ENCODE measurements at places on chromosomes 16 and 17.

DNA sequence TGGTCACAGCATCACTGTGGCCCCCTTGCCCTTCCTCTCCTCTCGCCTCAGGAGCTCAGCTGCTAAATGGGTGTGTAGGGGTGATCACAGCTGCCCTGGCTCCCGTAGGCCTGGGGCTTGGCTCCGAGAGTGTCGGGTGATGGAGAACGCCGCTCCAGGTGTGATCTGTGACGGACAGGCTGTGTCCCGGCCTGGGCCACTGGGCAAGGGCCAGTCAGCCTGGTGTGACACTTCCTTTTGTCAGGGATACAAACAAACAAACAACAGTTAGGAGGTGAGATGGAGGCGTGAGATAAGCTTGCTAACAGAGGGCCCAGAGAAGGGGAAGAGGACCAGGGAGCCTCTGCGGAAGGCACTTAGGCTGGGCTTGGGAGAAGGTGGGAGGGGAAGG is 2.0 kb downstream of the ADGRG1 start:
- ATAC-seq, result no peak

DNA sequence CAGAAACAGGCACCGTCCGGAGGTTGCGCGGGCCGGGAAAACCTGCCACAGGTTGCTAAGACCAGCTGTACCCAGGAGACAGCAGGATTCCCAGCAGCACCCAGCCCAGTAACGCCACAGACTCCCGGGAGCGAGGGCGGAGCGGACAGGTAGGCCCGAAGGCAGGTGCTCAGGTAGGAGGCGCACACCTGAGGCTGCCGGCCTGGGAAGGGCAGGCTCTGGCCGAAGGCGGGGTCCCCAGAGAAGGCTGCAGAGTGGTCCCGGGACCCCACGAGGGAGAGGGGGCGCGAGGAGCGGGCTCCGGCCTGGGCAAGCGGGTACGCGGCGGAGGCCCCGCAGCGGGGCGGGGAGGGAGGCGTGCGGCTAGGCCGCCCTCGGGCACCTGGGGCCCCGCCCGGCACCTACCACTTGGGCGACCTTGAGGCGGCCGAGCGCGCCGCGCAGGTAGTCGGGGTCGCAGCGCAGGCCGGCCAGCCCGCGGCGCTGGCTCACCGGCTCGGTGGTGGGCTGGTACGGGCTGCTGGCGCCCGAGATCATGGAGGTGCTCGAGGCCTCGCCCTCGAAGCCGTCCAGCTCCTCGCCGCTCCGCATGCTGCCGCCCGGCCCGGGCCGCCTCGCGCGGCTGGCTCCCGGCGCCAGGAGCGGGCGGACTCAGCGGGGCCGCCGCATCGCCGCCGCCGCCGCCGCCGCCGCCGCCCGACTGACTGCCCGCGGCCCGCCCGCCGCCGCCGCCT is 441 bp downstream of the CMTM4 start:
- peak; percentile 63 for ATAC-seq

GRCh38 chr16:81466356-81466980 is 21.9 kb downstream of the CMIP start:
- ATAC-seq, result no peak

GRCh38 chr17:59786536-59787319 is 79.3 kb downstream of the VMP1 start:
- peak; percentile 98 for ATAC-seq

DNA sequence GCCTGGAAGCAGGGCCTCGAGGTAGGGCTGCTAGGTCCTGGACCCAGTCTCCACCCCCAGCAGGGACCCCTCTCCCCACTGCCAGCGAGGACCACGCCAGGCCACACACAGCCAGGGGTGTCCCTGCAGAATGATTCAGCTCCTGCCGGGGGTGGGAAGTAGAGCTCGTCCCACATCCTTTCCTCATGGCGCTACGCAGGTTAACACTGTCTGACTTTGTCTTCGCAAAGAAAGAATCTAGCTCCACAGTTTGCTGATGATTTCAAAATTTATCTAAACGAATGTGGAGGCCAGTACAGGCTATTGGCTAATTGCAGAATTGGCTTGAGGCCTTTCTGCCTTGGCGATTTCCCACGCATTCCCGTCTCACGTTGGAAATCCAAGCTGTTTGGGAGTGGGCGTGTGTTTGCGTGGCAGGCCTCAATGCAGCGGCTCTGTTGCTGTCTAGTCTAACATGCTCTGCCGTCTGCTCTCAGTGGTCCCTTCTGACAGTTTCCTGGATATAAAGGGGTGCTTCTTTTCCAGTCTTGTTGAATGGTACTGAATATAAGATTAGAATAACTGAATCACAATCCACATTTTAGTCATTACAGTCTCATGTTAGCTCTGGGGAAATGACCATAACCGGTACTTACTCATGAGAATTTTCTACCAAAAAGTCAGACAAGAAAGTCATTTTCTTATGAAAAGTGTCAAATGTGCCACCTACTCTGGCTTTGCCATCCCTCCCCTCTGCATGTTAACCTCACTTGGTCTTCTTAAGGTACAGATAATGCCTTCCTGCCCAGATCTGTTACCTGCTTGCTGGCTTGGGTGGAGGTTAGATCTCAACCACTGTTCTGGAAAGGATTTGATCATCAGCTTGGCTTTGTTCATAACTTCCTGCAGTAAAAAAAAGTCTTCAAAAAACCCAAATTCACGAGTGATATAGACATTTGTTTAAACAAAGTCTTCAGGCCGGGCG is 252.4 kb downstream of the NTN1 start:
- no peak for ATAC-seq

DNA sequence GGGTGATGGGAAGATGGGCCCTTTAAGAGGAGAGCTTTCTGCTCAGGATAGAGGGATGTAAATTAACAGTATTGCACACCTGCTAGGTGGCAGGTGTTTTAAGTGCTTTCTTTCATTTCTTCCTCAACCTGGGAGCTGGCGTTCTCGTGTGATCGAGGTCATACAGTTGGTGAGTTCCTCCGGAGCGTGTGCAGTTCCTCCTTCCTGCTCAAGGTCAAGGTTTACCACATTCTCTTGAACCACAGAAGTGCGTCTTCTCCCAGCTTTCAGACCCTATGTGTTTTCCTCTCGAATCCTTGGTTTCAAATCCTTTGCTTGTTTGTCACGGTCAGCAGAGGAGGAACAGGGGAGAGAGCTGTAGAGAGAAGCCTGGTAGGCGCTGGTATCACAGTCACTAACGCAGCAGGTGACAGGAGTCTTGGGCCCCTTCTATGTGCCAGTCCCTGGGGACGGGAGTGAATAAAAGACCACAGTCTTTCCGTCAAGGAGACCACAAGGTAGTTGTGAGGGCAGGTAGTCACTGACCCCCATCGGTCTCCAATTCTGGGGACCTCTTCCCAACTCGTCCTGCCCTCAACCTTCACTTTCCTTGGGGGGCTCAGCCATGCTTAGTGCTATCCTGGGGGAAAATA is 791 bp downstream of the DNAI2 start:
- peak; percentile 52 for ATAC-seq

- ATAC-seq, result no peak
Measured at GRCh38 chr16:89192956-89193575, 7.3 kb downstream of the SLC22A31 start.

GRCh38 chr16:72473631-72474030 is 301.7 kb upstream of the PMFBP1 start:
- no peak for ATAC-seq

- ATAC-seq, result no peak
Measured at GRCh38 chr16:27717726-27718125, 167.8 kb downstream of the KATNIP start.

GRCh38 chr17:72501404-72502370 is 380.9 kb downstream of the SOX9 start:
- ATAC-seq, result no peak

GRCh38 chr16:58556678-58557077 is 41.4 kb downstream of the SETD6 start:
- ATAC-seq, result no peak

DNA sequence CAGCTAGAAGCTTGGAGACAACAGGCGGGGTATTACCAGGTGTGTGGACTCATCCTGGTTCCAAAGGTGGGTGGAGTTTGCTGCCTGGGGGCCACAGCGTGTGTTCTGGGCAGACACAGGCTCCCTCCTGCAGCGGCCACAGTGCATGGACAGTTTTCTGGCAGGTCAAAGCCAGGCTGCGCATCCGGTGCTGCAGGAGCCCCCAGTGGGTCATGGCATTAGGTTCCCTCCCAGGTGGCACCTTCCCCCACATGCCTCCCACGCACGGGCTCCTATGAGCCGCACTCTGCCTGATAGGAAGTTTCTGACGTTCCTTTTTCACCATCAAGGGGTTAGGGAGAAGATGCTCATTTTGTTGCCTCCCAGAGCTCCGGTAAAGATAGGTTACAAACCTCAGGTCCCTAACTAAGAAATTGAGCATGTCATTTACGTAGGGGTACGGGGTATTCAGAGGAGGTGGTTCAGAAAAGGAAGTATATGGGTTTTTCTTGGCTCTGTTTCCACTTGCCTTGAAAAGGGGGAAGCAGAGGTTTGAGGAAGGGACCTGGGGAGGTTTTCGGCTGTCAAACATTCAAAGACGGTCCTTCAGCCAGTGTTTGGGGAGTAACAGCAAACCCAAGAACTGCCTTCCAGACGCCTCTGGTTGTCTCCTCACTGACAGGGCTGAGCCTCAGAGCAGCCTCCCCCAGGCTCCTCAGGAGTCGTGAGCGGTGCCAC is 32.7 kb upstream of the NAT9 start:
- ATAC-seq, result no peak

- ATAC-seq, result no peak
Measured at GRCh38 chr16:81657781-81658180, 121.3 kb upstream of the PLCG2 start.

- ATAC-seq, result peak; percentile 49
Measured at GRCh38 chr17:7323731-7324437, 5.3 kb downstream of the NEURL4 start.

GRCh38 chr16:67184453-67184994 is 761 bp upstream of the MATCAP1 start:
- peak; percentile 1 for ATAC-seq

GRCh38 chr16:78506367-78507193 is 407.1 kb downstream of the WWOX start:
- no peak for ATAC-seq

DNA sequence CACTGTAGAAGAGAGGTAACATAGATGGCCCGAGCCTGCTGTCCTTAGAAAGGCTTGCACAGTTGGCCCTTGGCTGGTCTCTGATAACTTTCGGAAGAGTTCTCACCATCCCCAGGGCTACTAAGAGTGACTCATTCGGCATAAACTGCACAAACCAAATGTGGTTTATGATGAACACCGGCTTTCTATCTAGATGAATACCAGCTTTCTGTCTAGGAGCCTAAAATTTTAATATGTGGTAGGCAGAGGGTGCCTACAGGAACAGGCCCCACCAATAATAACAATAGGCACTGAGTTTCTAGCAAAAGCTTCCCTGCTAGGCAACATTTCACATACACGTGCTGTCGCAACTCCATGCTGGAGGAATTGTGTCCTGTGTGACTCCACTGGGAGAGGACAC is 15.4 kb downstream of the CNOT1 start:
- no peak for ATAC-seq

DNA sequence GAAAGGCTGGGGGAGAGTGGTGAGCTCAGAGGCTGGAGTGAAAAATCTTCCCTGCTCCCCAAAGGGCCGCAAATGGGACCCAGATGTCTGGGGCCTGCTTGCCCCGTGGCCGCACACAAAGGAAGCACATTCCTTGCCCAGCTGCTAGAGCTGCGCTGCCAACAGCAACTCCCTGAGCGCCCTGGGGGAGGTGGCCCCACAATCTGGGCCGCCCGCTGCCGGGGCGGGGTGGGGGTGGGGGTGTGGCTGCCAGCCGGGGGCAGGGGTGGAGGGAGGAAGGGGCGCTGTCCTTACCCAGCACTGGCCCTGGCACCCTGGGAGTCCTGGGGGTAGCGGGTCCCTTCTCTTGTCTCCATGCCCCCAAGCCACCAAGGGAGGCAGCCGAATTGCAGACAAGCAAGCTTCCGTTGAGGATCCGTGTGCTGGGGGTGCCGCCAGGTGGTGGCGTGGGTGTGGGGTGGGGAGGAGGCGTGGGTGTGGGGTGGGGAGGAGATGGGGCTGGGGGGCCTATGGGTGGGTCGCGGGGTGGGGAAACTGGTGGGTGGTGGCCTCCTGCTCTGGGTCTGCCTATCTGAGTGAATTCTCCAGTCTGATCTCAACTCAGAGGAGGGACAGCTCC is 48.4 kb upstream of the PABPN1L start:
- peak; percentile 18 for ATAC-seq

DNA sequence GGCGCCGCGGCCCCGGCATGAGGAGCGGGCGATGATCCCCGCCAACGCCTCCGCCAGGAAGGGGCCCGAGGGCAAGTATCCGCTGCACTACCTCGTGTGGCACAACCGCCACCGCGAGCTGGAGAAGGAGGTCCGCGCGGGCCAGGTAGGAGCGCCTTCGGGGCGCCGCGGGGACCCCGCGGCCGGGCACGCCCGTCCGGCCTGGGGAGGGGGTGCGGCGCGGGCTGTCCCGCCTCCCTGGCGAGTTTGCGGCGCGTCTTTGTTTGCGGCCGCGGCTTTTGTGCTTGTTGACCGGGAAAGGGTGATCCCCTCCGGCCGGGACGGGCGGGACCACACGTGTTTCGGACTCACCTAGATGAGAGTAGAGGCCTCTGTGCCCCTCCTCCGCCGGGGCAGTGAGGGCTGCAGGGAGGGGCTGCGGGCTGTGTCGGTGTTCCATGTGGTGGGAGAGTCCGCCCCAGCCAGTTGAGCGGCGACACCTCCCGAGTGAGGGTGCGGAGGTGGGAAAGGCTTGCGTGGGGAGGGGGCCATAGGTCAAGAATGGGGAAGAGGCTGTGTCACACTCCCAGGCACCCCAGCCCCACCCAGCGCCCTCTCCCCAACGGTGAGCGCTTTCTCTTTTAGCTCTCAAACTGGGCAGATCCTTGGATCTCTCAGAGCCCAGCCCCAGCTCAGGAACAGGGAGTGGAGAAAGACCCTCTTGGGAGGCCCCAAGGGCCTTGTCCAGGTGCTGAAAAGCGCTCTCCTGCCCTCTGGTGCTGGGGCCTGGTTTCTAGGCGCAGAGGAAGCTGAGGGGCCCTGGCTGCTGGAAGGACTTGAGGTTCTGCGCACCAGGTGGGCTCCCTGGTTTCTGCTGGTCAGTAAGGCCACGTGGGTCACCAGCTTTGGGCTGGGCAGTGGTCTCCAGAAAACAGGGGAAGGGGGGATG is 923 bp downstream of the ANKRD13B start:
- ATAC-seq, result no peak

DNA sequence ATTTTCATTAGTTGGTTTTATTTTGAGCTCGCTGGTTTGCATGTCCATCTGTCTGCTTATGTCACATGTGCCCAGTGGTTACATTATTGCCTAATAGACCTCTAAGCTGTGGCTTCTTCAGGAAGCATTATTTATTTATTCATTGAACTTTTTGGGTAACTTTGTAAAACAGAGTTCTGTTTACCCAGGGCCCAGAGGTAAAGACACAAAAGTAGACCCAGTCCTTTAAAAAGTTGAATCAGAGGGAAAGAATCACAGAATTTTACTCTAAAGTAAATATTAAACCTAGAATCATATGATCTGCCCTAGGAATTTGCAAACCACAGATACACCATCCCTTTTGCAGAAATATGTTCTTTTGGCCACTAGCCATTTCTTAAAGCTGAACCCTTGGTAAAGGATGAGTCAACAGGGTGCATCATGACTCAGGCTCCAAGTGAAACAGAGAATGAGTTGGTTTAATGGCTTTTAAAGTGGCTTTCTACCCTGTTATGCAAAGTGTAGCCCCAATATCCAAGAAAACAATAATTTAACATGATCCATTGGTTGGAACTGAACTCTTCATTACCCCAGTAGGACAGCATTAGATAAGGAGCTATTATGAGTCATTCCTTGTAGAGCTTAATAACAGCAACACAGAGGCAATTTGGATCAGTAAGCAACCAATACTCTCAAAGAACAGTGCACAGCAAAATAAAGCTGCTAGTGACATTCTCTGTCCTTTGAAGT is 236.3 kb downstream of the KCNJ2 start:
- ATAC-seq, result no peak

Data from stimulated activated memory B cell treated with anti-CD40 and anti-IgM and Interleukin-4, amounts not matched to agents 10 μg/mL and 1 μg/mL and 100 μg/mL, for 72 hours (primary cell).